Ovary (tissue), 10 donors: ENCODE measurements at places on chromosomes 7 and 10. TPM values are rescaled to one million over a fixed set of nuclear protein-coding genes. Genes with fewer than 3 reads are reported as not detected.

DNA sequence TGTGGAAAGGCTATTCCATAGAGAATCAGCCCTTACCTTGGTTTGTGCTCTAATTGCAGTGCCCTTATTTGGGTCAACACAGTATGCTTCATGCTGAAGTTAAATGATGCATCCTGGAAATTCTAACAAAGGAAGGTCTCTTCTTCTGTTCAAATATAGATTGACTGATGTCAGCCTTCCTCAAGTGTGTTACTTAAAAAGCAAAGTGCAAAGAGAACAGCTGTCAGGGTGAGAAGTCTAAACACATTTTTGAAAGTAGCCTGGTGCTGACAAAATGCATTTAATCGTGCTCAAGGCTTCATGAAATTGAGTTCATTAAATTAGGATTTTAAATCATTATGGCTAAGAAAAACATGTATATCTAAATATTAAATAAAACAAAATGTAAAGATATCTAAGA is 19.5 kb downstream of the AGR2 start:
- no peak for DNase-seq
- H3K4me3 ChIP-seq: no peak overlapping the region
- no peak overlapping the region for H3K27ac ChIP-seq
- H3K36me3 ChIP-seq: no peaks in the 10 kb centered on the region

GRCh38 chr10:70510453-70510852 is 31.9 kb downstream of the PALD1 start:
- H3K27me3 ChIP-seq: no peaks in the 10 kb centered on the region
- no peak for DNase-seq
- peak overlapping the region; percentile 36 for H3K27ac ChIP-seq
- no peaks in the 10 kb centered on the region for H3K36me3 ChIP-seq
- H3K4me3 ChIP-seq: no peak overlapping the region

GRCh38 chr10:87058171-87058570 is 36.5 kb downstream of the GLUD1 start:
- no peaks in the 10 kb centered on the region for H3K27me3 ChIP-seq
- no peak overlapping the region for H3K27ac ChIP-seq
- H3K36me3 ChIP-seq: no peaks in the 10 kb centered on the region
- no peak overlapping the region for H3K4me3 ChIP-seq
- DNase-seq: no peak

- no peak overlapping the region for H3K4me3 ChIP-seq
- no peak overlapping the region for H3K27ac ChIP-seq
- no peaks in the 10 kb centered on the region for H3K4me1 ChIP-seq
- H3K27me3 ChIP-seq: no peaks in the 10 kb centered on the region
Measured at GRCh38 chr7:156560075-156560474, 80.5 kb upstream of the RNF32 start.

DNA sequence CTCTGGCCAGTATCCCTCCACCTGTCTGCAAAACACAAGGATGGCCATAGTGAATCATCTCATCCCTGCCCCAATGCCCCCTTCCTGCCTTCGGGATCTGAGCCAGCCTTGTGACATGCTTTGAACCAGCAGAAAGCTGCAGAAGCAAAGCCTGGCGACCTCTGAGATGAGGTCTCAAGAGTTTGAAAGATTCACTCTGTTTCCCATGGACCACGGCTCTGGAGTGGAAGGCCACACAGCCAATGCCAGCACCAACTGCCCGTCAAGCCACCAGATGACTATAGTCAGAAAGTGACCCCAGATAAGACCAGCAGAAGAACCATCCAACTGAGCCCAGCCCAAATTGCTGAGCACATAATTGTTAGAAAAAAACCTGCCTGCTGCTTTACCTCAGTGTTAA is 193.9 kb upstream of the PPP2R2D start:
- no peak overlapping the region for H3K4me3 ChIP-seq
- H3K36me3 ChIP-seq: no peaks in the 10 kb centered on the region
- no peaks in the 10 kb centered on the region for H3K4me1 ChIP-seq
- no peaks in the 10 kb centered on the region for H3K27me3 ChIP-seq
- no peak overlapping the region for H3K27ac ChIP-seq

GRCh38 chr10:2263561-2263960 is 526.2 kb upstream of the ADARB2 start:
- no peak overlapping the region for H3K27ac ChIP-seq
- H3K4me3 ChIP-seq: no peak overlapping the region
- DNase-seq: no peak
- no peaks in the 10 kb centered on the region for H3K27me3 ChIP-seq
- H3K36me3 ChIP-seq: no peaks in the 10 kb centered on the region

DNA sequence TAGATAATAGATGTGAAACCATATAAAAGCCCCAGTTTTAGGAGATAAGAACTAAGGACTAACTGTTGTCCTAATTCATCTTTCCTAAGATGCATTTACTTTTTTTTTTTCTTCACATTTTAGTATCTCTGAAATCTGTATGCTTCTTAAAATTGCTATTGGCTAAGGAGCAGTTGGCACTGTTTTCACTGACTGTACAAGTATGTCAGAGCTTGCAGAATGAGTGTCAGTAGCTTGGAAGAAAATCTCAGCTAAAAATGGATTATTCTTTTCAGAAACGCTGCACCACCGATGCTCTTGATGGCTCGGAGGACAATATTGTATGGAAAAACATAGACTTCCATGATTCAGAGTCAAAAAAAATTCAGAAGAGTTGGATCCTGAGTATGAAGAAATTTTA is 91.1 kb upstream of the DNAJB12 start:
- H3K4me1 ChIP-seq: no peaks in the 10 kb centered on the region
- no peak overlapping the region for H3K27ac ChIP-seq
- H3K27me3 ChIP-seq: no peaks in the 10 kb centered on the region
- no peak for DNase-seq

DNA sequence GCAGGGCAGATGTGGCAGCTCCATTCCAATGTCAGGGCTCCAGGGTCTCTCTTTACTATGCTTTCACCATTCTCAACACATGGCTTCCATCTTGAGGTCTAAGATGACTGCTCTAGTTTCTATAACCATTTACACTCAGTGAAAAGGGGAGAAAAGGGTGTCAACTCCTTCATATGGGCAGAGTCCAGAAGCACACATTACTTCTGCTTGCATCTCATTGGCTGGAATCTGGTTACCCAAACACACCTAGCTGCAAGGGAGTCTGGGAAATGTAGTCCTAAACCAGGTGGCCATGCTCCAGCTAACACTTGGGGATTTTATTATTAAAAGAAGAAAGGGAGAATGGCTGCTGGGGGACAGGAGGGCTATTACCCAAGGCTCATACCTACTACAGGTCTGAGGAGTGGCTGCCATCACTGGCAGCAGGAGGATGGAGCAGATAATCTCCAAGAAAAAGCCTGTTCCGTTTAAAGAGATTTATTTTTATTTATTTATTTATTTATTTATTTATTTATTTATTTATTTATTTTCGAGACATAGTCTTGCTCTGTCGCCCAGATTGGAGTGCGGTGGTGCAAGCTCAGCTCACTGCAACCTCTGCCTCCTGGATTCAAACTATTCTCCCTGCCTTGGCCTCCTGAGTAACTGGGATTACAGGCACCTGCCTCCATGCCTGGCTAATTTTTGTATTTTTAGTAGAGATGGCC is 29.1 kb upstream of the LBX1 start:
- H3K4me1 ChIP-seq: no peaks in the 10 kb centered on the region
- H3K27me3 ChIP-seq: no peaks in the 10 kb centered on the region
- H3K27ac ChIP-seq: no peak overlapping the region
- no peak overlapping the region for H3K4me3 ChIP-seq
- no peaks in the 10 kb centered on the region for H3K36me3 ChIP-seq

DNA sequence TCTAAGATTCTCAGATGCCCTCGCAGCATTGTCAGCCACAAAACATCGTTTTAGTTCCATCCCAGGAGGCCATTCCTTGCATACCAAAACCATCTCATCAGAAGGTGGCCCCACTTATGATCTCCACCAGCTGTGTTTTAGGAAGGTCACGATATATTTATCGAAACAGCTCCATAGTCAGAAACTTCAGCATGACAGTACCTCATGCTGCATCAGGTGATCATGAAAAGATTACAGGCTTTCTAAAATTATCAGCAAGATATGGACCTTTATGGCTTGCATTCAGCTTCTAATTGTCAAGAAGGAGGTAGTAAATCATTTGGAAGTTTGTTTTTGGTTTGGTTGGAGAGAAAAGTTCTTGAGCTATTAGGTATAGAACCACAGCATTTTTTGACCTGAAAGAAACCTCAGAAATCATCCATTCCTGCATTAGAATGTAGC is 20.0 kb downstream of the JAZF1 start:
- H3K27ac ChIP-seq: no peak overlapping the region
- peaks cover 9% of the 10 kb centered on the region for H3K4me1 ChIP-seq
- no peak for DNase-seq
- H3K27me3 ChIP-seq: no peaks in the 10 kb centered on the region
- no peaks in the 10 kb centered on the region for H3K36me3 ChIP-seq

DNA sequence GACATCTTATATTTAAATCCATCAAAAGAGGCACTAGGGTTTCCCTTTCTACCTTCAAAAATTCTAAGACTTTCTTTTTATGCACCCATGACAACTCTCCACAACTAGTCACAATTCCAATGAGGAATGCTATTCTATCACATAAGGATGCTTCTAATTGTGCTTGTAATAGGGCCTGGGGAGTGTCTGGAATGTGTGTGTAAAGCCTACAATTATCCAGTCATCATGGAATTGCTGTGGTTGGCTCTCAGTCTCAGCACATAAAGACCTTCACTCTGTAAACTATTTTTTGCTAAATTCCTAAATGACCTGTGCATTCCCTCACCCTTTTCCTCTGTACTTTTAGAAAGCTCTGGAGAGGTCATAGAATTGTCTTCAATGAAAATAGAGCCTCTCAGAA is 86.7 kb downstream of the EPDR1 start:
- H3K27me3 ChIP-seq: no peaks in the 10 kb centered on the region
- no peak overlapping the region for H3K27ac ChIP-seq
- DNase-seq: no peak

- no peaks in the 10 kb centered on the region for H3K27me3 ChIP-seq
- no peaks in the 10 kb centered on the region for H3K4me1 ChIP-seq
- DNase-seq: no peak
Measured at GRCh38 chr10:78689584-78689935, 379.2 kb upstream of the ZMIZ1 start.

GRCh38 chr10:56123247-56123646 is 237.8 kb downstream of the ZWINT start:
- H3K36me3 ChIP-seq: no peaks in the 10 kb centered on the region
- no peak overlapping the region for H3K27ac ChIP-seq
- no peak for DNase-seq
- H3K4me1 ChIP-seq: no peaks in the 10 kb centered on the region
- H3K27me3 ChIP-seq: no peaks in the 10 kb centered on the region

GRCh38 chr10:124019886-124020797 is 73.3 kb downstream of the CHST15 start:
- H3K4me3 ChIP-seq: no peak overlapping the region
- no peak for DNase-seq
- H3K36me3 ChIP-seq: no peaks in the 10 kb centered on the region
- no peak overlapping the region for H3K27ac ChIP-seq
- H3K4me1 ChIP-seq: peaks cover 8% of the 10 kb centered on the region
- H3K27me3 ChIP-seq: no peaks in the 10 kb centered on the region

DNA sequence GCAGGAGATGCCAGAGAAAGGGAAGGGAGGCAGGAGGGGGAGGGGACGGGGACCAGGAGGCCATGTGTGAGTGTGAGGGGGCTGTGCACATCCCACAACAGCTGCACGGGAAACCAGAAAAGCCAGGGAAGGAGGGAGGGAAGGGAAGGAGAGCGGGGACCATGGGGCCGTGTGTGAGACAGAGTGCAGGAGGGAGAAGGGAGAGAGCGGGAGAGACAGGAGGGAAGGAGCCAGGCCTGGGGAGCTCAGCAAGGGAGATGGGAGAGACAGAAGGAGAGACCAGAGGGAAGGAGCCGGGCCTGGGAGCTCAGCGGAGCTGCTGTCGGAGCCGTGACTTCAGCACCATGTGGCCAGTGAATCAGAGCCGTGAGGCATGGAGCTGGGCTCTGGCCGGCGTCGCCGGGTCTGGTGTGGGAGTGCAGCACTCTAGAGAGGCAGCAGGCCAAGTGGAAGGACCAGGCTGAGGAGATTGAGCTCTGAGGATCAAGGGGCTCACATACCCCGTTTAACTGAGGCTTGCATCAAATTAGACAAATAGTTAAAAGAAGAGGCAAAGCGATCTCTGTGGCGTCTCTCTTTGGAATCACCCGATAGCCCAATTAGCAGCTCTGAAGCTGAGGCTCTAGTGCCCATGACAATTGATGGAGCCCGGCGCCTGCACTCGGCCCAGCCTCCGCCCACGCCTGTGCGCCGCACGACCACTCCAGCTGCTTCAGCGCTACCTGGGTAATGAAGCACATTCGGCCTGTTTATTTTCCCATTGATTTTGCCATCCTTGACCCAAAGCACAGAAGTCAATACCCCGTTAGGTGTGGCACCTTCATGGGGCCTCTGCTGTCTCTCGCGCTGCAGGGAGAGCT is 150.4 kb downstream of the MAD1L1 start:
- peak; percentile 71 for DNase-seq
- no peaks in the 10 kb centered on the region for H3K27me3 ChIP-seq
- no peaks in the 10 kb centered on the region for H3K36me3 ChIP-seq
- H3K4me1 ChIP-seq: peaks cover 3% of the 10 kb centered on the region
- no peak overlapping the region for H3K4me3 ChIP-seq
- no peak overlapping the region for H3K27ac ChIP-seq

DNA sequence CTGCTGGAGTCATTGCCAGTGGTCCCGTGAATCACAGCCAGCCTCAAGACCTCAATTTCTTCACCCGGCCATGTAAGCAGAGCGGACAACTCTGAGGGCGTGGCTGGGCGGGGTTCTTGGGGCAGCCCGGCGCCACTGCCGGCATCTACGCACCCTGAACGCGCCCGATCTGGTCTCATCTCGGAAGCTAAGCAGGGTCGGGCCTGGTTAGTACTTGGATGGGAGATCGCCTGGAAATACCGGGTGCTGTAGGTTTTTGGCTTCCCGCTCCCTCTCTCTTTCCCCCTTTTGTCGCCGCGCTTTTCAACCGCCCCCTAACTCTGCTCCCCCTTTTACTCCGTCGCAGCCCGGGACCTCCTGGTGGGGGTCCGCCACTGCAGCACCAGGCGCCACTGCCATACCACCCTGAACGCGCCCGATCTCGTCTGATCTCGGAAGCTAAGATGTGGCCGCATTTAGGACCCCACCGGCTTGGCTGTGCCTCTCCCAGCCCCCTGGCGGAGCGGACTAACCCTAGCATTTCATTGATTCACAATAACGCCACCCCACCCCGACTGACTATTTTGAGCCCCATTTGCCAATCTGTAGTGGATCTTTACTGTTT is 25.3 kb downstream of the GARIN1A start:
- no peaks in the 10 kb centered on the region for H3K27me3 ChIP-seq
- no peak for DNase-seq
- H3K4me1 ChIP-seq: no peaks in the 10 kb centered on the region
- H3K27ac ChIP-seq: no peak overlapping the region
- H3K36me3 ChIP-seq: no peaks in the 10 kb centered on the region

- no peak overlapping the region for H3K4me3 ChIP-seq
- peaks cover 5% of the 10 kb centered on the region for H3K4me1 ChIP-seq
- DNase-seq: no peak
- no peaks in the 10 kb centered on the region for H3K27me3 ChIP-seq
- H3K36me3 ChIP-seq: no peaks in the 10 kb centered on the region
Measured at GRCh38 chr7:107208024-107208521, 39.3 kb downstream of the HBP1 start.

The MRLN gene
- total RNA-seq: not detected

The TDRD1 gene
- total RNA-seq: 0.36 TPM

The AUTS2 gene
- 50.9 TPM for total RNA-seq

The WEE2 gene
- total RNA-seq: not detected
